ENCODE measurements at places on chromosomes 12 and 14. TPM values are rescaled to one million over a fixed set of nuclear protein-coding genes. Genes with fewer than 3 reads are reported as not detected.

INSM2 gene
- total RNA-seq = not detected

SDR9C7 gene
- total RNA-seq = 7.1 TPM

BMP4 gene
- 13.2 TPM for total RNA-seq

GPR84 gene
- total RNA-seq = 0.79 TPM

MOAP1 gene
- total RNA-seq = 17.8 TPM

SLC25A3 gene
- 306 TPM for total RNA-seq

CCDC177 gene
- total RNA-seq = not detected

DIO2 gene
- 8.6 TPM for total RNA-seq

GLT1D1 gene
- total RNA-seq = 2.2 TPM

PLEK2 gene
- total RNA-seq = 14.0 TPM

NEUROD4 gene
- total RNA-seq = not detected

RASSF3 gene
- 14.4 TPM for total RNA-seq

ZNF410 gene
- 61.0 TPM for total RNA-seq

BAZ2A gene
- total RNA-seq = 57.0 TPM

TAS2R30 gene
- 18.1 TPM for total RNA-seq

PIP4K2C gene
- 11.0 TPM for total RNA-seq

RNFT2 gene
- total RNA-seq = 1.7 TPM

PRR4 gene
- total RNA-seq = 1.6 TPM

FOXG1 gene
- total RNA-seq = not detected
